ENCODE measurements at places on chromosomes 2 and 18. TPM values are rescaled to one million over a fixed set of nuclear protein-coding genes. Genes with fewer than 3 reads are reported as not detected.

DNA sequence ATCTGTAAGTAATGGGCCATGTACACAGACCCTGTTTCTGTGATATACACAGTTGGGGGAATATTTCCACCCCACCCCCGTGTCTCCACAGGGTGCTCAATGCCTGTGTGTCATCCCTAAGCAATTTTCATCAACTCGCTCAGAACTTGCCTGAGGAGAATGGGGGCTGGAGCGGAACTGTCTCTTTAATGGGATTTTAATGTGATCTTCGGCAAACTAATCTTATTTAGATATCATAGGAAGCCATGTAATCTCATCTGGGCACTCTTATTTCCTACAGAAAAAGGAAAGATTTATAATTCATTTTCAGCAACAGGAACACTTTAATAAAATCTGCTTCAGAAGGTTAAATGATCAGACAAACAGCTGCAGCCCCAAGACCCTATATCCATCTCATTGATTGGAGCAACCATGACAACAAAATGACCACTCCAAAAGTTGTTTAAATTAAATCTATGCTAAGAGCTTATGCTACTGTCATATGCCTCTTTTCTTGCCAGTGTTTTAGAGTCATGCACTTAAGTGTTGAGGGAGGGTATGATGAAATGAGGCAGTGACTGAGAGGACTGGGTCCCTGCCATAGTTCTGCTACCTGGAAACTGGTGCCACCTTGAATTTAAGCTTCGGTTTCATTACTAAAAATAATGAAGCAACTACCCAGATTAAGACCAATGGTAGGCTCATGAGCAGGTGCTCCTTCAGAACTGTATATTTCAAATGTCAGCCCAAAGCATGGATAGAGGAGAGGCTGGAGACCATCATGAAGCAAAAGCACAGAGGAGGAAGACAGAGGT lies 183.1 kb upstream of the DDX18 start:
- no peak for DNase-seq

DNA sequence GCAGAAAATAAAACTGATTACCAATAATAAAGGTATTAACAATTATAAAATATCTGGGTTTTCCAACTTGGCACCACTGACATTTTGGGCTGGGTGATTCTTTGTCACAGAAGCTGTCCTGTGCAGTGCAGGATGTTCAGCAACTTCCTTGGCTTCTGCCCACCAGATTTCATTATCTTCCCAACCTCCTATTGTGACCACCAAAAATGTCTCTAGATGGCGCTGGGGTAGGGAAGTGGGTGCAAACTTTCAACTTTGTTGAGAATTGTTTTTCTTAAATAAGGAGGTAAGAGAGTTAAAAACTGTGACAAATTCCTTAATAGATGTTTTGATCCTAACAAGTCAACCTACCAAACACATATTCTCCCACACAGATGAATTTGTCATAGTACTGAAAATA lies 90.1 kb downstream of the GAREM1 start:
- no peak for DNase-seq

Gene GKN1
- polyA plus RNA-seq = 0.90 TPM

Gene GALNT1
- polyA plus RNA-seq = 94.0 TPM

- no peak for DNase-seq
Measured at GRCh38 chr2:71736986-71737385, 283.6 kb downstream of the DYSF start.

- DNase-seq = no peak
Measured at GRCh38 chr2:129896226-129897100, 83.0 kb upstream of the RAB6C start.

DNA sequence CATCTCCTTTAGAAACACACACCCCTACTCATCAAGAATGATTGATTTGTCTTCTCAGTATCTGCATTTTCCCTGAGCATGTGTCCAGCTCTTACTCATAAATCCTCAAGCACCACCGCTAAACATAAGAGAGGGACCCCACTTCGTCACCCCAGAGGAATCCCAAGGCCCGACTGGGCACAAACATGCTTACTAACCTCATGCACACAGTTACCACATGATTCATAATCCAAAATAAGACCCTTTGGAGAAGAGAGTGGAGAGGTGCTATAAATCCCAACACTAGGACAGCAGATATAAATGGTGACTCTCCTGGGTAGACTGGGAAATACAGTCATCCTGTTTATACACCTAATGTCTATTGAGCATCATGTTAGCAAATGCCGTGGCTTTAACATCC lies 843.2 kb upstream of the ID2 start:
- DNase-seq = no peak

GRCh38 chr18:9404565-9405060 lies 70.0 kb downstream of the TWSG1 start:
- DNase-seq = no peak

DNA sequence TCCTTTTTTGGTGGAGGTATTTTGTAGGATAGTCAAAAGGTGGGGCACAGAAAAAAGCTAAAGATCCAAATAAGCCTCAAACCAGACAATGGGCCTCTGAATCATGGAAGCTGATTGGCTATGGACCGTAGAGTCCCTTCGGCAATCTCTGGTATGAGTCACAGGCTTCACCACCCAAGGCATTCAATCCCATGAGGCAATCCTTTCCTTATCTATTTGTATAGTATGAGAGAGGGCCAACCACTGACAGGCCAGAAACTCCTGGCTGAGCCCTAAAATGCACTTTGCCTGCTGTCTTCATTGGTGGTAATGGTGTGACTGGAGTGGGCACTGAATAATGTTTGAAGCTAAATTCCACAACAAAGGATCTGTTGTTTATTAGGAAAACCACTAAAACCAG lies 38.7 kb upstream of the MEX3C start:
- DNase-seq = peak; percentile 78
